ENCODE measurements at places on chromosomes 7 and 10.

DNA sequence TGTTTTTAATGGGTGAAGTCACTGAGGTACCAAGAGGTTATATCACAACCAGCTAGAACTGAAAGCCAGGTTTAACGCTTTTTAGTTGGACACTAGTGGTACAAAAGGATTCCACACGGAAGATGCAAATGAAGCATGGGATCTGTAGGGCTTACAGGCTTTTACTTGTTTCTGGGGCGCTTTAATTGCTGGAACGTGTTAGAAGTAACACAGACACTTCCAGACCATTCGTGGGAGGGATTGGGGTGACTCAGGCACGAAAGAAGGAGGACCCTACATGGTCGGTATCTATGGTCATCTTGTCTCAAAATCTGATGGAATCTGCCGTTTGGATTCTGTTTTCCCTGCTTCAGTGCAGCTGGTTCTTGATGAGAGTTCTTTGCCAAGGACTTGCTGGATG lies 1.0 kb downstream of the YKT6 start:
- DNase-seq = no peak

GRCh38 chr10:664301-664700 lies 25.2 kb downstream of the DIP2C start:
- DNase-seq = no peak

GRCh38 chr7:149820622-149821190 lies 17.5 kb upstream of the ZNF862 start:
- no peak for DNase-seq

DNA sequence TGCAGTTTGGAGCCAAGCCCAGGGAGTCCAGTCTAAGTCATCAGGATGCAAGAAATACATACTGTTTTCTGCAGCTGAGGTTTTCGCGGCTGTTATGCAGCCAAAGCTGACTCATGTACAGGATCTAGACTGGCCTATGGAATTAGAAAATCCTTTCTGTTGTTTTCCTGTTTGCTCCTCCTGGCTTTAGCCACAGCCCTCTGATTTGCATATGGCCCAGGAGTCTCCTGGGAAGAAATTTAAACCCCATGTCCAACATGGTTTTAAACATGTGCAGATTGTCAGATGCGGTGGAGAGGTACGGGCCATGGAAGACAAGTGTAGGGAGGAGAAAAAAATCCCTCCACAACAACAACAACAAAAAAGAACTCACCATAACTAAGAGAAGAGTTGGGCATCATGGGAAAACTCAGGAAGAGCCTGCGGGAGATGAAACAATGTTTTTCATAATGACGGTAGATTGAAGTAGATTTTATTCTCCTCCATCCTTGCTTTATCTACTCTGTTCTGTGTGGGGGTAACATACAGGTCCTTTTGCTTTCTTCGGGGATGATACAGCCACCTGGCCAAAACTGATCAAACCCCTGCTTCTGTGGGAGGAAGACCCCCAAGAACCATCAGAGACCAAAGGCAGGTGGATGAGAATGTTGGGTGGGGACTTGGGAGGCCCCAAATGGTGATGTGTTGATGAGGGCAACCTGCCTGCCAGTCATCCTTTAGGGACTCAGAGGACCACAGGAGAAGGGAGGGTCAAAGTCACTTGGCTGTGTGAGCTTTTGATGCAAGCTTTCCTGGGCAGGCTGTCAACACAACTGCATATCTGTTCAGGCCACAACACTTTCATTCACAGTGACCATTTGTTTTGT lies 29.8 kb upstream of the GNA12 start:
- no peak for DNase-seq

DNA sequence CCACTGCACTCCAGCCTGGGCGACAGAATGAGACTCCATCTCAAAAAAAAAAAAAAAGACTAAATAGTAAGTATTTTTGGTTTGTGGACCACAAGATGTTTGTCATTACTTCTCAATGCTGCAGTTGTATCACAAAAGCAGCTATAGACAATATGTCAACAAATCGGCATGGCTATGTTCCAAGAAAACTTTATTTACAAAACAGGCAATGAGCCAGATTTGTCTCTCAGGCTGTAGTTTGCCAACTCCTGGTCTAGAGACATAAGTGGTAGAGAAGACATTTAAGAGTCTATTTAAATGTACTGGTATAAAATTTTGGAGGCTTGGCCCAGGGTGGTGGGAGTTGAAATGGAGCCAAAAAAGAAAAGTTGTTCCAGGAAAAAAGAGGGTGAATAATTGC lies 185.8 kb downstream of the SORCS1 start:
- DNase-seq = no peak

- no peak for DNase-seq
Measured at GRCh38 chr10:23151071-23151470, 41.0 kb upstream of the PTF1A start.

GRCh38 chr7:25839084-25839769 lies 312.8 kb upstream of the NFE2L3 start:
- DNase-seq = no peak

- no peak for DNase-seq
Measured at GRCh38 chr7:79398138-79398749, 55.2 kb downstream of the MAGI2 start.

DNA sequence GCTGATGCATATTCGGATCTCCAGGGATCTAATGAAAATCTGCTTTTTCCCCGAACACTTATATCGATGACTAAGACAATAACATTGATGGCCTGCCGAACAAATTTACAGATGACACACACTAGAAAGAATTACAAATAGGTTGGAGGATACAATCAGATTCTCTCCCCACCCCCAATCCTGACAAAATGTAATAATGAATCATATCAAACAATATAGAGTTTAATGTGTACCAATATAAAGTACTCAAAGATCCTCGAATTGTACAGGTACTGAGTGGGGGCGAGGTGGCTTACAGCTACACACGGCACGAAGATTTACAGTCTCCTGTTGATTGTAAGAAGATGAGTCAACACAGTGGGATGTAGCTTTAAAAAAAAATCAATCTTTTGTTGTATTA lies 182.7 kb upstream of the MKLN1 start:
- no peak for DNase-seq

- no peak for DNase-seq
Measured at GRCh38 chr10:61921143-61921542, 19.6 kb downstream of the ARID5B start.

DNA sequence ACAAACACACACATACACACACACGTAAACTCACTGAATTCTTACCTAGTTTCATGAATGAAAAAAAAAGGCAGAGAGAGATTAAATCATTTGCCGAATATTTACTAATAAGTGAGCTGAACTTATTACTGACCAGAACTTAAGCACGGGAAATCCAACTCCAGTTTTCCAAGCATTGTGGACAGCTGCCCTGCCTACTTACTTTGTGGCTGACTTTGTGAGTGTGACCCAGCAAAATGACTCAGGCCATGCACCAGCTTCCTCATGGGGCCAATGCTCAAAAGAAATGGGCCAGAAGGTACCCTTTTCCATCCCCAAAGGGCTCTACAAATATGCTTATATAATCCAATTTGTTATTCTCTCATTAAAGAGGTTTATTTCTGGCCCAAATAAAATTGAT lies 87.4 kb upstream of the RHOBTB1 start:
- DNase-seq = no peak

DNA sequence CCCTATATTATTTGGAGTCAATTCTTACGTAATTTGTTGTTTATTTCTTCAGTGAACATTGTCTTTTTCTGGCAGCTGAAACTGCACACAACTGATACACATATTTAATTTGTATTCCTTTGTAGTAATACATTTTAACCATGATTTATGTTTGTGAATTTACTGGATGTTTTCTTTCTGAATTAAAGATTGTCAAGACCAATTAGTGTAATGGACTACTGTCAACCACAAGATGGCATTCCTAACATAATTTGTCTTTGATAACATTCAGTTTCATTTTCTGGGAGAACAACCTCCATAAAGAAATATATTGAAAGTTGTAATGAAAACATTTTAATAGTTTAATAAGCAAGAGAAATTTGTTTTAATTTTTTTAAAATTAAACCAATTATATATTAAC lies 10.1 kb downstream of the THNSL1 start:
- DNase-seq = no peak

DNA sequence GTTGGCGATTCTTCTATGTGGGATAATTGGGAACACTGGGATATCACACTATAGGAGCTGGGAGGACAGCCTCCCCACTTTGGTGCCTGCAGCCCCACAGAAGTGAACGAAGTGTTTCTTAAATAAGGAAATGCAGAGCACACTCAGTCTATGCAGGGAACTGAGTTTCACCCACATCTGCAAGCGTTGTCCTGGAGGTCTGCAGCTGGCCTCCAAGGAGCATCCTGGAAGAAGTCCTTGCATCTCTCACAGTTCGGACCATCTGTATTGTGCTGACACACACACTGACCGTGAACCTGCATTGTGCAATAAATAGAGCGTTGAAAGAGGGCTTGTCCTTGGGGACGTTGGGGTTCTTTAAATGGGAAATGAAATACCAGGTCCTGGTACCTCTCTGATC lies 25.8 kb downstream of the LAMB4 start:
- DNase-seq = no peak

- DNase-seq = no peak
Measured at GRCh38 chr10:17590969-17591645, 26.1 kb downstream of the HACD1 start.

GRCh38 chr7:125118444-125118843 lies 188.8 kb upstream of the POT1 start:
- DNase-seq = no peak

DNA sequence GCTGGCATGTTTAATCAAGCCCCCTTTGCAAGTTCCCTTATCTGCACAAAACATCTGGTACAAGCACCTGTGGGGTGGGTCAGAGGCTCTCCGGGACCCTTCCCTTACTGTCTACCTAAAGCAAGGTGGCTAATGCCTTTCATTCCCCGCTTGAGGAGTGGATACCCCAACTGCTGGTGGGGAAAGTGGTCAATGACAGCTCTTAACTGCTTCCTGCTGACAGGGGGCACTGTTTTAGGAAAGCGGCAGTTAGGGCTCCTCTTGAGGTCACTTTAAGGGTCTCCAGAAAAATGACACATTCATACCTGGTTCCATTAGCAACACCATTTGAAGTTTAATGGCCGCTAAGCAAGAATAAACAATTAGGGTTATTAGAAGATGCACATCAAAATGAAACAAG lies 761.8 kb upstream of the PHF14 start:
- DNase-seq = no peak

- no peak for DNase-seq
Measured at GRCh38 chr10:112803961-112804401, 146.1 kb upstream of the TCF7L2 start.

DNA sequence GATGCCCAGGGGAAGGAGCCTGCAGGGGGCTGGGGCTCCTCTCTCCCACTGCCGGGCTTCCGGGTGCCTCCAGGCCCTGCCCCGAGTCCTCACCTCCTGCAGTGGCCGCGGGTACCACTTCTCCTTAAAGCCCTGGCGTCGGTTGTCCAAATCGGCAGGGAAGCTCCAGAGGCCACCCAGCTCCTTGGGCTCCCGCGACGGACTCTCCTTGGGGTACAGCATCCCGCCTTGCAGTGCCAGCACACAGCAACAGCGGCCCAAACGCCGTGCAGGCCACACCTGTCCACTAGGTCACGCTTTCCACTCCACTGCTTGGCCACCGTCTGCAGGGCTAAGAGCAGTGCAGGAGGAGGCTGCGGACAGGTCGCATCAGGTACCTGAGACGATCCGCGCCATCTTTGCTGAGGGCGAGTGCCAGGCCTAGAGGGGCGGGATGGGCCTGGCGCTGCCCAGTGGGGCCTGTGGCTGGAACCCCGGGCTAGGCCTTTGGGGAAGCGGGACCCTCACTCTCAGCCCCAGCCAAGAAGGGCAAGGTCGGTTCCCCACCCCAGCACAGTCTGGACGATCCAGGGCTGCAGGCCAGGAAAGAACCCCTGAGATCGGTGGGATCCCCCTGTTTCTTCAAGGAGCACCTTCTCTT lies 47.7 kb upstream of the ZNF479 start:
- DNase-seq = no peak

DNA sequence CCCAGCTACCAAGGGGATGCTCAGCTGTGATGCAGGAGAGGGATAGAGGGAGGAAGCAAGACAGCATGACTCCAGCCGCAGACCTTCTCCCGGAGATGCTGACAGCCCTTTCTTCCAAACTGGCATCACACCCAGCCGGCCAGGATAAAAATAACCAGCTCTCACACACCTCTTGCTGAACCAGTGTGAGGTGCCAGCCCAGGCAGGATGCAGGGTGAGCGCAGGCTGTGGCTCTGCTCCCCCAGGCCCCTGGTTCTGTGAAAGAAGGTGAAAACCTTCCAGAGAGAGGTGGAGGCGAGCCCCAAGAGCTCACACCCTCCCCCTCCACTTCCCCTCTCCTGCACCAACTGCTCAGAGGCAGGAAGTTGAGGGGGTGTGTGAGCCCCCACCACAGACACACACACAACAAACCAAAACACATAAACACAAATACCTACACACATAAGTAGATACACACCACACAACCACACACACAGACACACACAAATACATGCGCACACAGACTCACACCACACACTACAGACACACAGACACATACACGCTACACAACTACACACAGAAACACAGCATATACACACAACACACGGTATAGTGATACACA lies 4.0 kb downstream of the GPR15LG start:
- DNase-seq = no peak

GRCh38 chr7:34011696-34012095 lies 106.4 kb downstream of the BMPER start:
- DNase-seq = no peak

- no peak for DNase-seq
Measured at GRCh38 chr10:104447906-104448305, 94.3 kb downstream of the CFAP58 start.

- no peak for DNase-seq
Measured at GRCh38 chr10:24007359-24007758, 201.6 kb upstream of the KIAA1217 start.

- DNase-seq = no peak
Measured at GRCh38 chr7:51665045-51665780, 348.6 kb upstream of the COBL start.

- DNase-seq = no peak
Measured at GRCh38 chr7:84484502-84485079, 290.0 kb upstream of the SEMA3A start.

DNA sequence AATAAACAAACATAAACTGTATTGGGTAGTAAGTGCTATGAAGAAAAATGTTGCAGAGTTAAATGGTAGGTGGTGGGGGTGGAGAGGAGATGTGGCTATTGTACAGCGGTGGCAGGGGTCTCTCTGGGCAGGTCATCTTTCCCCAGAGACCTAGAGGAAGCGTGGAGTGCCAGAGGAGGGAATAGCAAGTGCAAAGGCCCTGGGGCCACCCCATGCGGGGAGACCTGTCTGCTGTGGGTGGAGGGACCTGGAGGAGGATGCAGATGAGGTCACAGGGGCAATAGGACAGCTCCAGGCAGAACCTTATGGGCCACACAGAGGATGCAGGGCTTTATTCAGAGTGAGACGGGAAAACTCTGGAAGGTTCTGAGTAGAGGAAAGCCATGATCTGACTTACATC lies 47.5 kb downstream of the DLG5 start:
- no peak for DNase-seq

GRCh38 chr7:151754142-151754590 lies 122.7 kb downstream of the PRKAG2 start:
- DNase-seq = no peak

GRCh38 chr10:88840881-88841280 lies 10.8 kb downstream of the ANKRD22 start:
- DNase-seq = no peak

- no peak for DNase-seq
Measured at GRCh38 chr10:17412323-17412722, 42.1 kb downstream of the ST8SIA6 start.
